ENCODE measurements at places on chromosomes 2 and 18. TPM values are rescaled to one million over a fixed set of nuclear protein-coding genes. Genes with fewer than 3 reads are reported as not detected.

- H3K27me3 ChIP-seq: no peaks in the 10 kb centered on the region
- no peak overlapping the region for H3K27ac ChIP-seq
- H3K4me1 ChIP-seq: no peaks in the 10 kb centered on the region
- H3K4me3 ChIP-seq: no peak overlapping the region
These were observed 113.3 kb downstream of the GALNT1 start for GRCh38 chr18:35694808-35695207.

DNA sequence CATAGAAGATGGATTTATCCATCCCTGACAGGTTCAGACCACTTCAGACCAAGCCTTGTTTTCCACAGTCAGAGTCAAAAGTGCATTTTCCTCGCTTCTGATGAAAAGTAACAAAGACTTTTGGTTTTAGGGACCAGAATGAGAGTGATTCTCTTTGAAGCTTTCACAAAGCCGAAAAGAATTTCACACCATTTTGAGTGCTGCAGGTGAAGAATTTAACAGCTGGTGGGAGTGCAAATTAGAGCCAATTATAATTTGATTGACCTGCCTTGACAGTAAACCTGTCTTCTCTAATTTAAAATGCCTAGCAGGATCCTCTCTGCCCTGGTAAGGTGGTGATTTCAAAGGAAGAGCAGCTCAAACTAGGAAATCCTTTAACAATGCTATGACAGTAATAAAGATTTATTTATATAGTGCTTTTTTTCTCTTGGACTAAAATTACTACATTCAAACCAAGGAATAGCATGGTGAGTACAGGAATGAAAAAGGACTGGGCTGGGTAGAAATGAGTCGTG lies 241.6 kb downstream of the HRH4 start:
- H3K4me3 ChIP-seq: no peak overlapping the region
- no peak overlapping the region for H3K27ac ChIP-seq
- no peak for DNase-seq
- peaks cover 8% of the 10 kb centered on the region for H3K4me1 ChIP-seq

GRCh38 chr2:66334237-66335029 lies 100.5 kb upstream of the MEIS1 start:
- no peak for DNase-seq
- no peaks in the 10 kb centered on the region for H3K4me1 ChIP-seq
- no peaks in the 10 kb centered on the region for H3K36me3 ChIP-seq
- H3K27me3 ChIP-seq: no peaks in the 10 kb centered on the region

- peaks cover 83% of the 10 kb centered on the region for H3K4me1 ChIP-seq
- no peaks in the 10 kb centered on the region for H3K27me3 ChIP-seq
- H3K27ac ChIP-seq: peak overlapping the region; percentile 97
- peak overlapping the region; percentile 63 for H3K4me3 ChIP-seq
These were observed 826 bp downstream of the KCNE4 start for GRCh38 chr2:223052548-223053483.

GRCh38 chr2:118050386-118050785 lies 36.5 kb upstream of the CCDC93 start:
- no peak overlapping the region for H3K27ac ChIP-seq
- no peak for DNase-seq
- H3K4me3 ChIP-seq: no peak overlapping the region
- peaks cover 72% of the 10 kb centered on the region for H3K27me3 ChIP-seq

DNA sequence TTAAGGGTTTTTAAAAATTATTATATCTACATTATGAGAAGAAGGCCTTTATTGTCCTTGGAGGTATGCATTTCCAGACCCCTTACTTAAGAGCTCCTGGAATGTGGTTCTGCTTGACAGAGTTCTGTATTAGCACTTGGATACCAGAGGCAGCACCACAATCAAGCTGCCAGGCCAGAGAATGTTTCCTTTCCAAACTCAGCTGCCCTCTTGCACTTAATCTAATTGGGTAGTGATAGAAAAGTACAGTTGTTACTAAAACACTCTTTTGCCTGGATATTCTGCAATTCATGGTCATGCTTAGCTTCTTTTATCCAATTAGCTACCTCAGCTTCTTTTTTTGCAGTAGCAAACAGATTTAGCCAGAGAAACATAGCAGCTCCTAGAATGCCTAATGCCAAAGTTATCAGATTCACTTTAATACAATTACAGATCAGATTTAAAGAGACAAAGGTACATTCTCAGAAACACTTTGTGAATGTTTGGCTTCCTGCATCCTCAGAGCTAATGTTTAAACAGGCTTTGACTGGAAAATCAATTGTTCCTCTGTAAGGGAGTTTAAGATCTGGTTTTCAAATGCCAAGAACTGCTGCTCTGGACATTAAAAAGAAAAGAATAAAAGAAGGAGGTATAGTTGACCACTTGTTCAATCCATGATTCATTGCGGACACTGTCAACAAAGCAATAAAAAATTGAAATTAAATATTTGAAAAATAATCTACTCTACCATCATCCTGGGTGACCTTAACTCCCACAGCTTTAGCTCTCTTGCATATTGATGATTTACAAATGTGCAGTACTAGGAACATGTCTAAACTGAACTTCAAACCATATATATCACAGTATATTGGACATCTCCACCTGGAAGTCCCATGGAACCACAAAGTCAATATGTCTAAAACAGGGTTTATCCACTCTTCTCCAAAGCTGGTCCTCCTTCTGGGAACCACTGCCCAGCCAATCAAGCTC lies 12.8 kb downstream of the NOSTRIN start:
- no peak overlapping the region for H3K27ac ChIP-seq
- no peak overlapping the region for H3K4me3 ChIP-seq
- DNase-seq: no peak
- no peaks in the 10 kb centered on the region for H3K36me3 ChIP-seq
- H3K4me1 ChIP-seq: peaks cover 11% of the 10 kb centered on the region

- H3K27me3 ChIP-seq: no peaks in the 10 kb centered on the region
- H3K4me1 ChIP-seq: peaks cover 38% of the 10 kb centered on the region
- peaks cover 4% of the 10 kb centered on the region for H3K36me3 ChIP-seq
These were observed 16.6 kb downstream of the MAP4K4 start for GRCh38 chr2:101714118-101714517.

DNA sequence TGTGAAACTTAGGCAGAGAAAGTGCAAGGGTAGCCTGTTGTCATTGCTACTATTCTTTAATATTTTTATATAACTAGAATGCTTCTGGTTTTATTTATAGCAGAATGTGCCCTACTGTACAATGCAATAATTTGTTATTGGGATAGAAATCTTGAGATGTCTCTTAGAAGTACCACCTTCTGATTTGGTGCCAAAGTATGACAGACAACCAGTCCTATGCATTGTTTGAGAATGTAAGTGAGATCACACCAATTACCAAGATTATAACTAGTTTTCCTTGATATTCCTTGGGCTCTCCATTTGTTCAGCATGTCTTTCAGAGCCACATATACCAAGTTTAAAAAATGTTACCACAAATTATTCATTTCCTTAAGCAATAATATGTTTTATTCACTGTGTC lies 399.7 kb downstream of the CPS1 start:
- no peak overlapping the region for H3K27ac ChIP-seq
- H3K27me3 ChIP-seq: no peaks in the 10 kb centered on the region
- H3K4me1 ChIP-seq: no peaks in the 10 kb centered on the region
- H3K4me3 ChIP-seq: no peak overlapping the region
- no peak for DNase-seq

DNA sequence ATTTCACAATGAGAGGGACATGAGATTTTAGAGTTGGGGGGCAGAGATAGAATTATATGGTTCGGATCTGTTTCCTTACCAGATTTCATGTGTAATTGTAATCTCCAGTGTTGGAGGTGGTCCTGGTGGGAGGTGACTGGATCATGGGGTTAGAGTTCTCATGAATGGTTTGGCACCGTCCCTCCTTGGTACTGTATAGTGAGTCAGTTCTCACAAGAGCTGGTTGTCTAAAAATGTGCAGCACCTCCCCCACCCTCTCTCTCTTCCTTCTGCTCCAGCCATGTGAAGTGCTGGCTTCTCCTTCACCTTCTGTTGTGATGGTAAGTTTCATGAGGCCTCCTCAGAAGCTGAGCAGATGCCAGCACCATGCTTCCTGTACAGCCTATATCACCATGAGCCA lies 138.1 kb downstream of the SCG2 start:
- no peak for DNase-seq
- no peak overlapping the region for H3K27ac ChIP-seq
- no peaks in the 10 kb centered on the region for H3K36me3 ChIP-seq
- no peaks in the 10 kb centered on the region for H3K27me3 ChIP-seq
- H3K4me3 ChIP-seq: no peak overlapping the region
- H3K4me1 ChIP-seq: peaks cover 35% of the 10 kb centered on the region

DNA sequence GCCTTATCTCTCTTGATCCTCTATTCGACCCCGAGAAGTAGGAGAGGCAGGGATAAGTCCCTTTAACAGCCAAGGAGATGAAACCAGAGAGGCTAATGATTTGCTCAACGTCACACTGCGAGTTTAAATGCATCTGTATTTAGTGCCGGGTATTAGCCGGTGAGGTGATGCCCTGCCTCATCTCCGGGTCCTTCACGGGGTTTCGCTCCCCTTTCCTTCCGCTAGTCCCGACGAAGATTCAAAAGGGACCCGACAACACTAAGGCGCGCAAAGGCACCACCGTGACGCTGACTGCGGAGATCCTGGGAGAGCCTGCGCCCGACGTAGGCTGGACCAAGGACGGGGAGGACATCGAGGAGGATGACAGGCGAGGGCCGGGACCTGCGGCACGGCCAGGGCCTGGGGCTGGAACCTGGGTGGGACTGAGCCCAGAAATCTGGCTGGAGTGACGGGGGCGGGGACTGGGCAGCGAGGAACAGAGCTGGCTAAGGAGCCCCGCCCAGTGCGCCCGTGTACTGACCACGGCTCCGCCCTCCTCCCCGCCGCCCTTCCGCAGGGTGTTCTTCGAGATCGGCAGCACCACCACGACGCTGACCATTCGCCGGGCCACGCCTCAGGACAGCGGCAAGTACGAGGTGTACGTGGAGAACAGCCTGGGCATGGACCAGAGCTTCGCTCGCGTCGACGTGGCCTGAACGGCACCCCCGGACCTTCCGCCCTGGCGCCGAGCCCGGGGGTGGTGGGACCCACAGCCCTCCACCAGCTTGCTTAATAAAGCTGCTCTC lies 1.0 kb upstream of the GMPPA start:
- H3K36me3 ChIP-seq: peaks cover 4% of the 10 kb centered on the region
- H3K27me3 ChIP-seq: no peaks in the 10 kb centered on the region
- peak overlapping the region; percentile 97 for H3K4me3 ChIP-seq

- no peak for DNase-seq
- no peaks in the 10 kb centered on the region for H3K36me3 ChIP-seq
- H3K27ac ChIP-seq: no peak overlapping the region
- H3K4me1 ChIP-seq: no peaks in the 10 kb centered on the region
These were observed 1228.7 kb upstream of the DDX18 start for GRCh38 chr2:116585669-116586327.

DNA sequence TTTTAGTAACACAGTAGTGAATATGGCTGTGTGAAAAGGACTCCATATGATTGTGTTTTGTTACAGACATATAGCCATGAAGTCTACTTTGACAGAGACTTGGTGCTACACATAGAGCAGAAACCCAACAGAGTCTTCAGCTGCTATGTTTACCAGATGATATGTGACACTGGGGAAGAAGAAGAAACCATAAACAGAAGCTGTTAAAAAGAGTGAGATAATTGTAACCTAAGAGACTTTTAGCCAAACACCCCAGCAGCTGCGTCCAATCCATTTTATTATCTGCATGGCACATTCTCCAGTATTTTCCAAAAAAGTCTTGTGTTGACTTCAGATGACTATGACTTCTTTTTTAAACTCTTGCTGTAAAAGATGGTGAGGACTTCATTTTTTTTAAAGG lies 41.4 kb upstream of the CYBRD1 start:
- H3K27me3 ChIP-seq: no peaks in the 10 kb centered on the region
- peaks cover 5% of the 10 kb centered on the region for H3K4me1 ChIP-seq
- peaks cover 47% of the 10 kb centered on the region for H3K36me3 ChIP-seq

DNA sequence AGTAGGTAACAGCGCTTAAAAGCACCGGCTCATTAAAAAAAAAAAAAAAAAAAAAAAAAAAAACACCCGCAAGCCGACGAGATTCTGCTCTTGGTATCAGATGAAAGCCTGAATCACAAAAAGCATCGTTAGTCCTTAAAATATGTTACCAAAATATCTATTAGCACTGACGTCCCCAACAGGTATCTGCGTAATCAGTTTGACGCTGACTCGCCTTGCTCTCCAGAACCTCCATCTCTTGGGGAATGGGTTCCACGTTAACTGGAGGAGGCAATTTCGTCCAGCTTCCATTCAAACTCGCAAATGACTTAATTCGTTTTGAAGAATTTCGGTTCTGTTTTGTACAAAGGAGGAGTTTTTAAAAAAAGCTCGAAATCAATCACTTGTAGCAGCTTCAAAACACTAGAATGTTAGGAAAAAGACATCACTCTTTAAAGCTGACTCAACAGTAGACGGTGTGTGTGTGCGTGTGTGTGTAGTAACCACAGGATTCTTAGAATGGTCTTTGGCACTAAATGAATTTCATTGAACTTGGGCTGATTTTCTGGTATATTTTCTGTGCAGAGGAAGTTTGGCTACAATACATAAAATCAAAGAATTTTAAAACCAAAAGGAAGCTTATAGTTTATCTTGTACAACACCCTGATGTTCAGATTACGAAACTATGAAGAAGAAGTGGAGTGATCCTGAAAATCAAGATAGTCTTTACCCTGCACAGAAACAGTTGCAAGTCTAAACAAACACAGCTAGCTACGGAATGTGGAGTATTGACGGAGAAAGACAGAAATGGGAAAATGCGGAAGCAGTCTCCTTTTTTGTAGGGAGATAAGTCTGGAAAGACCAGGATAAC lies 1.1 kb upstream of the PGAP1 start:
- H3K27me3 ChIP-seq: no peaks in the 10 kb centered on the region
- H3K36me3 ChIP-seq: no peaks in the 10 kb centered on the region
- H3K27ac ChIP-seq: peak overlapping the region; percentile 99

GRCh38 chr2:147108548-147108947 lies 736.3 kb upstream of the ACVR2A start:
- H3K36me3 ChIP-seq: no peaks in the 10 kb centered on the region
- H3K27me3 ChIP-seq: peaks cover 10% of the 10 kb centered on the region
- no peak for DNase-seq
- H3K4me3 ChIP-seq: no peak overlapping the region

GRCh38 chr18:50986360-50987087 lies 18.7 kb downstream of the ELAC1 start:
- H3K36me3 ChIP-seq: peaks cover 14% of the 10 kb centered on the region
- no peak for DNase-seq
- peaks cover 10% of the 10 kb centered on the region for H3K4me1 ChIP-seq
- no peak overlapping the region for H3K4me3 ChIP-seq
- no peak overlapping the region for H3K27ac ChIP-seq
- no peaks in the 10 kb centered on the region for H3K27me3 ChIP-seq

The ITGA6 gene
- 5.1 TPM for total RNA-seq

The NEB gene
- total RNA-seq: 0.40 TPM

The UGT1A4 gene
- not detected for total RNA-seq

All from osteocyte (in vitro differentiated cells).